ENCODE measurements at places on chromosomes 2 and 18.

DNA sequence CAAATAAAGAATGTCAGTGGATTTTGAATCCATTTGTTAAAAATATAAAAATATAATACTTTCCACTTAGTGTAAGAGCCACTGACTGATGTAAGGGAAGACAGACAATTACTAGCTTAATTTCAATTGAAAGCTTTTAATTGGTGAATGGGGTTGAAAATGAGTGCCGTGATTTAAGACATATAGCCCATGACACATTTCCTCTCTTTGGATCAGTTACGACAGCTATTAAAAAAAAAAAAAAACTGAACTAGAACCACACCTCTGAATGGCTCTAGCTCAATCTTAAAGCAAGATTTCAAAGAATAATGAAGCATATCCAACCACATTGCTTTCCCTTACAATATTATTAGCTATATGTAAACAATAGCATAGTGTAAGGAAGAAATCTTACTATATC lies 44.0 kb downstream of the CIB4 start:
- DNase-seq, result no peak

DNA sequence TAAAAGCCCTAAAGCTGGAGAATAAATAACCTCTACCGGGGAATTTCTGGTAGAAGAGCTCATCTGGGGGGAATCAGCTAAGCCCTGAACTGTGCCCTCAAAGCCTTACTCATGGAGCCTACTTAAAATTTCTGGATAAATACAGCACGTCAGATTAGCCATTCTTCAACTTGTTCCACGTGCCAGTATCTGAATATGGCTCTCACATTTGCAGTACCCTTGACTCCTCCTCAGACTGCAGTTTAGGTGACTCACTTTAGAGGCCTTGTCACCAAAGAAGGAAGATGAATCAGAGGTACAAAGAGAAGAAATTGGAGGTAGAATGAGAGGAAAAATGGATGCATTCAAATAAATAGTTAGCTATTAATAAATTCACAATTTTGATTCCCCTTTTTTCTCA lies 34.6 kb upstream of the POTEC start:
- no peak for DNase-seq

GRCh38 chr2:181058378-181059269 lies 78.2 kb downstream of the UBE2E3 start:
- peak; percentile 34 for DNase-seq

GRCh38 chr18:58309099-58309498 lies 265.1 kb downstream of the NEDD4L start:
- DNase-seq, result no peak

DNA sequence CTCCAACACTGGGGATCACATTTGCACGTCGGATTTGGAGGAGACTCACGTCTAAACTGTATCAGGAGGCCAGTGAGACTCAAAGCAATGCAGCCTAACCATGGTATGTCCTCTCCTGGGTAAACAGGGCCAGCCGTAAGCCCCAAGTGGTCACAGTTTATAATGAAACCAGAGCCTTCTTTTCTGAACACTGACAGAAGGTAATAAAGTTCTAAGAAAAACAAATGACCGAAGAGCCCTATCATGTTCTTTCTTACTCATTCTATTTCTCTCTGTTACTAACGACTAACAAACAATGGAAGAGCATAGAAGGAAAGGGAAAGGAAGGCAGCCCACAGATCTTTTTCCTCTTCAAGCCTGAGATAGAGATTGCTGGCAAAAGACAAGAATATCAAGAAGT lies 796.8 kb upstream of the SOX11 start:
- no peak for DNase-seq

DNA sequence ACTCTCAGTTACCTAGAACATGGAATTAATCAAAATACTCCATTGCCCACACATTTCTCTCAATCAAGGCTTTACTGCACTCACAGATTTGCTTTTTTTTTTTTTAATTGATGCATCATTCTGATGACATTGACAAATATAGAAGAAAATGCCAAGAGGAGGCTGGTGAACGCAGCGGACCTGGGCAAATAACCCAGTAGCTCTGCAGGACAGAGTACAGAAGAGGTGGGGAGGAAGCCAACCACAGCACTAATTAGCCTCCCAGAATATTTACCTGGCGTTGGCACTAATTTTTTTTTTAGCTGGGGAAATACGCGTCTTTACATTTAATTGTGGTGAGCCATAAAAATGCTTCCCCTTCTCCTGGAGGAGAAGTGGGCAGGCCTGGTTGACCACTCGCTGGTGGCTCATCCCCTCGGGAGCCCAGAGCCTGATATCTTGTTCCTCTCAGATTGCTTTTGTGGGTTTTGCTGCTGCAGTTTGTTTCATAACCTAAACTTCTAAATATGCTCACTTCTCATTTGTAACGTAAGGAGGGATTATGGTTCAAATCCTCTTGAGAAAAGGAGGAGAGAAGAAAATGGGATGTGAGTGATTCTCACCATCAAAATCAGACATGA lies 165.8 kb upstream of the EPB41L3 start:
- no peak for DNase-seq

DNA sequence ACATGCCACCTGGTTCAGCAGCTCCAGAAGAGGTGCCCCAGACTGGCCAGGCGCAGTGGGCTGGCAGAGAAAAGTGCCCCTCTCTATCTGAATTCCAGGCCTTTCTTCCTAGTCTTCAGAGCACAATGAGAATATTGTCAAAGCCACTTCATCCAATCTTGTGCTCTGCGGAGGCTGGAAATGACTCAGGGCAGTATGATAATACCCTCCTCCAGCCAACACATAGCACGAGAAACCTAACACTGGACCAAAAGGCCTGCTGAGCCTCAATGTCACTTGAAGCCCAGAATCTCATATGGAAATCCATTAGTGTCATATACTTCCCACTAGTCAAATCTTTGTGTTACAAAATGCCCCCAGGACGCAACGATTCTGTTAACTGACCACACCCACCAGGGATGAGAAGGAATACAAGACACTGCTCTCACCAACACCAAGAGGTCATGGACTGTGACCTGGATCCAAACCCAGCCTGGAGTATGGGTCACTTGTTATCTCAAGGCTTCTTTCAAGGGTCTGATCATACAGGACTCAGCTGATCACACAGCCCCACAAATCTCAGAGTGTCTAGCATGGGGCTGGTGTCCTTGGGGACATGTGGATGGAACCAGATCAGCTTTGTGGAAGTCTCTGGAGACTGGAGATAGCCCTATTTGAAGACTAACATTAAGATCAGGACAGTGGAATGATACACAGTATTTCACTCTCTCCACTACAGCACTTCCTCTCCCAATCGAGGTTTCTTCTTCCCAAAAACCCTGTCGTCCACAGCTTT lies 10.1 kb downstream of the KIF3C start:
- peak; percentile 73 for DNase-seq

DNA sequence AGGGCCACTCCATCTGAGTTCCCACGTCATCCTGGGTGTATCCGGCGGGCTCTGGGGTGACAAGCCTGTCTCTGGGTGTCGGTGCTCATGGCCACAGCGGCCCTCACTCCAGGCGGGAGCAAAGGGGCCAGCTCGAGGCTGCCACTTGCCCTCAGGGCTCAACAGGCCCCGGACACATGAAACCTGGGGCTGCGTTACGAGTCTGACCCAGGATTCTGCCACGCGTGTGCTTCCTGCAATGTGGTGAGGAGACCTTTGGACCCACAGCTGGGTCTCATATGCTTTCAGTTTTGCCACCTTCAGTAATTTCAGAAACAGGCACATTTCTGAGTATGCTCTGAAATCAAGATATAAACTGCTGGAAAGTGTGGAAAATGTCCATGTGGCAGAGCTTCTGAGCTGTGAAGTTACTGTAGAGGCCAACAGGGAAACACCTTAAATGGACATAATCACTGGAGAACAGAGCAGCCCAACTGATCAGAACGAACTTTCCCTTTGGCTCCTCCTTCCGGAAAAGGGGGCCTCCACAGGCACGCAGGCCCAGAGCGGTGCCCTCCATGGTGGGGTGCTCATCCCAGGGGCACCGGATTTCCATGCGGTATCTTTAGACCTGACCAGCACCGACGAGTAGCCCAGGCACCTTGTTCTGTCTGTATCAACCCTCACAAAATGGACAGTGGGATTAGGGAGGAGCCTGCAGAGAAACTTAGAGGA lies 14.1 kb downstream of the PER2 start:
- no peak for DNase-seq

GRCh38 chr18:31990823-31991222 lies 27.8 kb upstream of the RNF125 start:
- no peak for DNase-seq

GRCh38 chr2:142974288-142975024 lies 97.0 kb downstream of the KYNU start:
- peak; percentile 70 for DNase-seq

- no peak for DNase-seq
Observed at GRCh38 chr2:137167651-137168050, 402.3 kb downstream of the THSD7B start.

DNA sequence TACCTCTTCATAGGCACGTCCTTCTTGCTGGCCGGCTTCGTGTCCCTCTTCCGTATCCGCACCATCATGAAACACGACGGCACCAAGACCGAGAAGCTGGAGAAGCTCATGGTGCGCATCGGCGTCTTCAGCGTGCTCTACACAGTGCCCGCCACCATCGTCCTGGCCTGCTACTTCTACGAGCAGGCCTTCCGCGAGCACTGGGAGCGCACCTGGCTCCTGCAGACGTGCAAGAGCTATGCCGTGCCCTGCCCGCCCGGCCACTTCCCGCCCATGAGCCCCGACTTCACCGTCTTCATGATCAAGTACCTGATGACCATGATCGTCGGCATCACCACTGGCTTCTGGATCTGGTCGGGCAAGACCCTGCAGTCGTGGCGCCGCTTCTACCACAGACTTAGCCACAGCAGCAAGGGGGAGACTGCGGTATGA lies 2.3 kb downstream of the FZD7 start:
- DNase-seq, result peak; percentile 62

DNA sequence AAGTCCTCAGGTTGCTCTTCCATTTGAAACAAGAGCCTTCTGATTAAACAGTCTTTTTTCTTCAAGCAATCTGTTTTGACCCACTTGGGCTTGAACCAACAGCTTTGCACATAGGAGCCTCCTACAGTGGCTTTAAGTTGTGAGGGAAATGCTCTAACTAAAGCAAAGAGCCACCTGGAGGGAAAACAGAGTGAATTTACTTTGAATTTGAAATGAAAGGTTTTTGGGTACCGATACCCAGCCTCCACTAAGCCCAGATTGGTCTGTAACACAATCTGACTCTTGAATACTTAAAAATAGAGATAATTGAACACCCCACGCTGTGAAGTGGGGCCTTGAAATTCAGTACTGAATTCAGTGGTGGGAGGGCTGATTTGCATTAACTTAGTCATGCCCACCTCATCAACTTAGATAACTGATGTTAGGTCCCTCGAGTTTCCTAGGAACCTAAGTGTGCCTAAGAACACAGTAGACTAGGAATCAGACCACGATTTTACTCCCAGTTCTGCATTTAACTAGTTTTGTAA lies 56.3 kb upstream of the ACVR1C start:
- no peak for DNase-seq

DNA sequence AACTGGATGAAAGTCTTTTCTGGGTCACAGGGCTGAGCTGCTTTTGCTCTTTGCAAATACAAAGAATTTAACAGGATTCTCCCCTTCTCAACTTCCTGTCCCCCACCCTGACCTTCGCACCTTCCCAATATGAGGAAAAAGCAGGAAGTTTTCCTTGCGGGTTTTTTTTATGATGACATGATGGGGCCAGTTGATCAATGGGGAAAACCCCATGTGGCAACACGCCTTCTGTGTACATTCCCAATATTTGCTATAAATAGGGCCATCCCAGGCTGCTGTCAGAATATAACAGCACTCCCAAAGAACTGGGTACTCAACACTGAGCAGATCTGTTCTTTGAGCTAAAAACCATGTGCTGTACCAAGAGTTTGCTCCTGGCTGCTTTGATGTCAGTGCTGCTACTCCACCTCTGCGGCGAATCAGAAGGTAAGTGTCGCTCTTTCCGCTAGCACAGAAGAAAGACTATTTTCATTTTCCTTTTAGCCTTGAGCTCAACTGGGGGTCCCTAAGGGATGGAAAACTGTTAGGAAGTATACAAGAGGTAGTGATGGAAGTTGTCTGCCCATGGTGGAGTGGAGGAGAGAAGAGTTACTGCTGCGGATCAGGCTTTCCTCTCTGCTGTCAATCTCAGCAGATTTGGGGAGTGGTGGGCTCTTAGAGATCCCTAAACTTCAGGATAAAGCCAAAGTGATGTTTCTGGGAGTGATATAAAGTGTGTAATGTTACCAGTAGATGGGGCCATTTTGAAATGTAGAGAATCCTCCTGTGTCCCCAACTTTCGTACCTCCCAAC lies at the start of gene CCL20:
TSS of gene CCL20 (plus strand) at position 281 of the 792 bp plus-strand sequence. CDS start at position 351, 70 bp downstream.
- no peak for DNase-seq

- peak; percentile 62 for DNase-seq
Observed at GRCh38 chr2:38037757-38038621, 38.0 kb downstream of the CYP1B1 start.

GRCh38 chr2:146837857-146838256 lies 1007.0 kb upstream of the ACVR2A start:
- peak; percentile 30 for DNase-seq

DNA sequence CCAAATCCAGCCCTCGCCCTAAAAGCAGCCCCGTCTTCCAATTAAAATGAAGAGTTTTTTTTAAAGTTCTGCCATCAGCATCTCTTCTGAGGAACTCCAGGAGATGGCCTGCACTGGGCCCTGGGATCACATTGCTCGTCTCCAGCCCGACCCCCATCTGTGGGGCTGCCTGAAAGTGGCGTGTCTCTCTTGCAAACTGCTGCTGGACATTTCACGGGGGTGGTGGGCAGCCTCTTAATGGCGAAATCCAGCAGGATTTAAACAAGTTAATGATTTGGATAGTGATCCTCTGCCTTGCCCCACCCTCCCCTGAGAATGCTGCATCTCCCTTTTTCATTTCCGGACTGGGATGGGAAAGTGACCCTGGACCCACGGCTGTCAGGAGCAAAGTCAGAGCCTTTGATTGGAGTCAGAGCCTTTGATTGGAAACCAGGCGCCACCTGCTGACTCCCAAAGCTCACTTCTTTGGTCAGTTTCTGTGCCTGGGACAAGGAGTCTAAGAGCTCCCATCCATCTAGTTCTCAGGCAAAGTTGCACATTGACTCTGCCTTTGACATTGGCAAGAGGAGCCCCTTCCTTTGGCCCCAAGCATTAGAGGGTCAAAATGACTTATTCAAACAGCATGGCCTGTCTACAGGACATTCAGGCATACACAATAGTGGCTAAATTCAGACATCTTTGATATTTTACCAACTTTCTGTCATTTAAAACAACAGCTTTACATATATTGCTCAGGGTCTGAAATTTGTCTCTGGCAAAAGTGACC lies 155.2 kb downstream of the SH3BP4 start:
- peak; percentile 87 for DNase-seq

GRCh38 chr2:109014476-109014875 lies 25.5 kb upstream of the EDAR start:
- DNase-seq, result no peak

GRCh38 chr2:235564884-235565530 lies 71.2 kb downstream of the AGAP1 start:
- no peak for DNase-seq
